ENCODE measurements at places on chromosomes 11 and 22. TPM values are rescaled to one million over a fixed set of nuclear protein-coding genes. Genes with fewer than 3 reads are reported as not detected.
A peak's percentile ranks its signal among the peaks of the same experiment; 100 is the strongest.

TBX1 gene
- not detected for total RNA-seq

PAX6 gene
- total RNA-seq, result not detected

OR51B4 gene
- total RNA-seq, result not detected

OR9G4 gene
- not detected for total RNA-seq

DNA sequence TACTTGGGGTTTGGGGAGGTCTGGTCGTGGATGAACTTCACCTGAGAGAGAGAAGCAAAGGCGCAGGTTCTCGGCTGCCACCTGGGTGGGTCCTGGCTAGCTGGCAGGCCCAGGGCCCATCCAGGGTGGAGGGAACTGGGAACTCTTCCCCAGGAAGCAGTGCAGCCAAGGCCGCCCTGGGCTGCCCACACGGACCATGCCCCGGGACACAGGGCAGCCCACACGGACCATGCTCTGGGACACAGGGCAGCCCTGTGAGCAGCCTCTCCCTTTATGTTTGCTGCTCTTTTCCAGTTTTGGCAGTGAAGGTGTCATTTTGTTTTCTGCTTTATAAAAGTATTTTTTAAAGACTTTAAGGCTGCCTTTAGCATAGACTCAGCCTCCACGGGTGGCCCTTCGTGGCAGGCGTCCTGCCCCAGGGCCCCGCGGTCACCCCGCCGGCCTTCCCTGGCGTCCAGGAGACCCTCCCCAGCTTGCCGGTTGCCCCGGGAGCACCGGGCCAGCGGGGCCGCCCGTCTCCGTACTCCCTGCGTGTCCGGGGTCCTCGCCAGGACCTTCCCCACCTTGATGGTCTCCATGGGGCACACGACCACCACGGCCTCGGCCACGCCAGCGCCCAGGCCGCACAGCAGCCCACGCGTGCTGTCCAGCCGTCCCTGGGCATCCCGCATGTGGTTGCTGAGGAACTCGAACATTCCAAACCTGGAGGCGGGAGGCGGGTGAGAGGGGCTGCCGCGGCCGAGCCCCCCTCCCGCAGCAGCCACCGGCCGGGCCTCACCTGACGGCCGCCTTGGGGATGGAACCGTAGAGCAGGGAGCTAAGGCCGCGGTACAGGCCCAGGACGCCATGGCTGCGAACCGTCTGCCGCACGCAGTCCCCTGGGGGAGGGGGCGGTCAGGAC is 1.1 kb downstream of the SLC25A1 start:
- no peak for DNase-seq

GRCh38 chr11:19352771-19353160 is 112.0 kb upstream of the E2F8 start:
- DNase-seq, result no peak

DNA sequence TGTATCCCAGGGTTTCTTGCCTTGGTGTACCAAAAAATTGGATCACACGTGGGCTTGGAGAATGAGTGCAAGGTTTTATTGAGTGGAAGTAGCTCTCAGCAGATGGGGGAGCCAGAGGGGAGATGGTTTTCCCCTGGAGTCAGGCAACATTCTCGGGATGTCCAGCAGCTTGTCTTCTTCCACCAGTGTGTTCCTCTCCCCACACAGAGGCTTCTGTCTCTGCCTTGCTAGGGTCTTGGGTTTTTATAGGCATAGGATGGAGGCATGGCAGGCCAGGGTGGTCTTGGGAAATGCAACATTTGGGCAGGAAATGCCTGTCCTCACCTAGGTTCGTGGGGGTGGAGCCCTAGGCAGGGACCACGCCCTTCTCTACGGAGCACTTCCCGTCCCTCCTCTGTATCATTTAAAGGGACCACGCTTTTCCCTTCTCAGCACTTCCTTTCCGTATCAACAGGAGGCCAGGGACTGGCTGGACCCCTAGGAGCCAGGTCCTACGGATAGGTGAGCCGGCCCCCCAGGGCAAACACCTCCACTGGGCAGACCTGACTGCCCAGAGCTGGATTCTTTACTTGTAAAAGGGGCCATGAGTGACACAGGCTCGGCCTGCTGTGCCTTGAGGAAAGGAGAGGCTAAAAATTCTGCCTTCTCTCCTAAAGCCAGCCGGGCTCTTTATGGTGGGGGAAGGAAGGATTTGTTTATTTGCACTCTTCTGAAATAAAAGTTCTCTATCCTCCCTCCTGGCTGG is 55.3 kb upstream of the CCDC188 start:
- peak; percentile 84 for DNase-seq

- DNase-seq, result peak; percentile 17
These were observed 54.6 kb upstream of the SC5D start for GRCh38 chr11:121237686-121238658.

DNA sequence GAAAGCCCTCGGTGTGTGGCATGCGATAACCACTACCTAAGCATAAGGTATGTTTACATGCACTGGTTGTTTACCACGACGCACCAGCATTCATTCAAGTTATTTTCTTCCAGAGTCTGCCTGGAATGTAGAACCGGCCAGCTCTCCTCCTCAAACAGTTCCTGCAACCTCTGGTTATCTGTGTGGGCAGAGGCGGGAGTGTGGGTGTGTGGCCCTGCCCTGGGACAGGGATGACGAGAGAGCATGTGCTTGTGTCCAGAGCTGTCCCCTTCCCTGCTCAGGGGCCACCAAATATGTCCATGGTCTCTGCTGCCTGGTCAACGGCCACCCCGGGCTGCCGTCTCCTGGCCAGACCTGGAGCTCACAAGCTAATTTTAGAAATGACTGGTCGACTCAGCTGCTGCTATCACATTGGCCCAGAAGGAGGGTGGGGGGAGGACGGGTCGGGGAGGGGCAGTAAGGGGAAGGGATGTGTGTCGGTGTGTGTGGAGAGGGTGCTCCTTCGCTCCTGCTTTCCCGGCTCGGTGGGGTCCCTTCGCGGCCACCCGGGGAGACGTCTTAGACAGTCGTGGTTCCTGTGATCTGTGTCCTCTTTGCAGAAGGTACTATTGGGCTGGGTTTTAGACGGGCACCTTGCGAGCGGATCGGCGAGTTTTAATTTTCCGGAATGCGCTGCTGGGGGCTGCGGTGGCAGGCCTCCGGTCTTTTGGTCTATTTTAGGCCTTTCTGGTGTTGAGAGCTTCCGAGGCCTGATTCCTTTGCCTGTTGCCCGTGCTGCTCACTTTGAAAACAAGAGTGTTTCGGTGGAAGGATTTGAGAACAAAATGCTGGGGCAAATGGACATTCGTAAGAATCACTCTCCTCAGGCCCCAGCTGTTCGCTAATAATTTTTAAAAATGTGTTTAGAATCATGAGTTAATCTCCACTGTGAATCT is at the start of gene MYO18B:
MYO18B (plus strand) TSS at position 497 of the 935 bp plus-strand sequence. CDS start 18,905 bp downstream, outside the sequence.
- no peak for DNase-seq

GRCh38 chr11:823441-824291 is 4.1 kb upstream of the CRACR2B start:
- DNase-seq, result no peak

GRCh38 chr11:17721242-17721999 is 2.0 kb downstream of the MYOD1 start:
- DNase-seq, result no peak

- DNase-seq, result no peak
These were observed 483.0 kb downstream of the BRD1 start for GRCh38 chr22:49344656-49345055.

DNA sequence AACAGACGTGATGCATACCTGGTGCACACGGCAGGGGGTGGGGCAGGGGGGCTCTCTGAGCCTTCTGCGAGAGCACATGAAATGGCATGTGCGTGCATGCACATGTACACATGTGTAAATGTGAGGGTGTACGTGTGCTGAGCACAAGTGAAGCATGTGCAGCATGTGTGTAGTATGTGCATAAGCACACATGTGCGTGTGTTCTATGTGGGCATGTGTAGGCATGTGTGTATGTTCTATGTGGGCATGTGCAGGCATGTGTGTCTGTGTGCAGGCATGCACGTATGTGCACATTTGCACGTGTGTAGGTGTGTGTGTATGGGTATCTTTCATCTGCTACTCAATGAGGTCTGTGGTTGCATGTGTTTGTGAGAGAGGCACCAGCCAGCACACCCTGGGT is 371.2 kb downstream of the CTTN start:
- DNase-seq, result no peak

GRCh38 chr11:121626980-121627379 is 174.2 kb upstream of the SORL1-AS1 start:
- DNase-seq, result no peak

DNA sequence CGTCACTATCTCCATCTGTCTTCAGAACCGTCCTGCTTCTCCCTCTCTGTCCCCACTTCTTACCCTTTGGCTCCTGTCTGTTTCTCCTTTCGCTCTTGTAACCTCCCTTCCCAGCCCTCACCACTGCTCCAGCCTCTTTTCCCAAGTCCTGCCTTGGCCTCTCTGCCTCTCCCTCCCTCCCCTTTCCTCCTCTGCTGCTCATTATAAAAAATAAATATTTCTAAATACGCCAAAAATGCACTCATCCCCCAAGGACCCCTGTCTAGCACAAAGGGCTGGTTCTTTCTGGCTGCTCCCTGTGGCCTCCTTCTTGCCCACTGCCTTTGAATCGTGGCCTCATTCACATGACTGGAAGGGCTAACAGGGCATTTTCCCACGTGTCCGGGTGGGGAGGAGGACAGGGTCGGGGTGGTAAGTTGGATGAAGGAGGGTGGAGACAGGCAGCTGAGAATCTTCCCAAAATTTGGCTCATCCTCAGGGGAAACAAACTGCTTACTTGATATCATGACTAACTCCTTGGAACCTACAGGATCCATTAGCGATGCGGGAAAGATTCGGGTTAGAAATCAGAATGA is 26.4 kb upstream of the OAF start:
- no peak for DNase-seq

GRCh38 chr22:20953668-20954500 is 13.2 kb upstream of the AIFM3 start:
- no peak for DNase-seq

DNA sequence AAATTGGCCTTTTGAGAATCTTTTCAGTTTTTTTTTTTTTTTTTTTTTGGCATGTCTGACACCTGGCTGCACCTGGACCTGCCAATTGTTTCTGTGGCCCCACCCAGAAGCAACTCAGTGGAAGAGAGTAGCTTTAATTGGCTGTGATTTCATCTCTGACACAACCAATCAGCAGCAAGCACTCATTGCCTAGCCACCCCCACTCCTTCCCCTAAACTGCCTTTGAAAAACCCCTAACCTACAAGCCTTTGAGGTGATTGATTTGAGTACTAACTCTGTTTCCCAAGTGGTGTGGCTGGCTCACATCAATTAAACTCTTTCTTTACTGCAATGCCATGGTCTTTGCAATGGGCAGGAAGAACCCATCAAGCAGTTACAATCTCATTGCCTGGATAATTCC is 98.2 kb upstream of the CHORDC1 start:
- DNase-seq, result no peak

GRCh38 chr11:29773656-29774264 is 243.1 kb downstream of the KCNA4 start:
- DNase-seq, result no peak

DNA sequence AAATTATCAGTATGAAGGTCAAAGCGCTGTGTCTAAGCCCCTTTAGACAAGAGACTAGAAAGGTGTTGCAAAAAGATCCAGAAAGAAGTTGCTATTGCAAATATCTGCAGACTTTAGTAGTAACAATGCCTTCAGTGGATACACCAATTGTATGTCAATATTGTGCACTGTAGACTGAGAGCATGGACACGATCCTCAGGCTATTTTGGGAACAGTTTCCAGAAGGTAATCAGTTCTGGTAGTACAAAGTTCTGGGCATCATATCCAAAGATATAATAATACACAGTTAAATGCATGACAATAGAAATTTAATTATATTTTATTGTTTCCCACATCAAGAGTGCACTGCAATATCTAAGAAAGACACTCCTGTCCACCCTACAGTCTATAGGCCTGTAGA is 84.1 kb upstream of the LUZP2 start:
- no peak for DNase-seq

GRCh38 chr22:50530877-50531545 is 1.2 kb upstream of the TYMP start:
- DNase-seq, result peak; percentile 93

- no peak for DNase-seq
These were observed 106.4 kb downstream of the MIAT start for GRCh38 chr22:26763633-26764361.

GRCh38 chr11:129373489-129373953 is 2.1 kb upstream of the BARX2 start:
- no peak for DNase-seq

DNA sequence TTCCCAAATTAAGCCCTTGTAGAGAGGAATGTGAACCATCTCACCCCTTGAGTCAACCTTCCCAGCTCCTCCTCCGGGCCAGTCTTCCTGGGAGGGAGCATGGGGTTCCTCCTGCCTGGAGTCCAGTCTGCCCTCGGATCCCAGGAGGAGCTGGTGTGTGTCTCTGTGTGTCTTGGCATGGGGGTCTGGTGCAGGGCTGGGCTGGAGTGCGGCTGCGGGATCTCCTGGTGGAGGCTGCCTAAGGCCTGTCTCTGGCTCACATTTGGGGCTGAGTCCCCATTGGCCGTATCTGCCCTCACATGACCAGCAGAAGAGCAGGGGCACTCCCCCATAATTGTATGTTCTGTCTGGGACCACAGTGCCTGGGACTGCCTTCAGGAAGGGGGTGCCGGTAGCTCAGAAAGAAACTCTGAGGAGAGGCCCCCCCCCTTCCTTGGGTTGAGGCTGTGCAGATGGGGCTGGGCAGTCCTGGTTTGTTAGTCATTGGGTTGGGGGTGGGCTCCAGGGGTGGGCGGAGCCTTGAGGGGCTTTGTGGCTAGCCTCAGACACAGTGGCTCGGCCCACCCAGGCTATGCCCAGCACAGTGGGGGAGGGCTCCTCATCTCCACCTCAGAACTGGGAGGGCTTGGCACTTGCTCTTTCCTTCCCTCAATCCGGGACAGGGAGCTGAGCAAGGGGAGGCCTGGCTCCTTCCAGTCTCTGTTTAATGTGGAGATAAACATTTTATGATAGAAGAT is 2.9 kb downstream of the C1QTNF5 start:
- no peak for DNase-seq

GRCh38 chr11:2675540-2675939 is 24.3 kb downstream of the KCNQ1OT1 start:
- no peak for DNase-seq

DNA sequence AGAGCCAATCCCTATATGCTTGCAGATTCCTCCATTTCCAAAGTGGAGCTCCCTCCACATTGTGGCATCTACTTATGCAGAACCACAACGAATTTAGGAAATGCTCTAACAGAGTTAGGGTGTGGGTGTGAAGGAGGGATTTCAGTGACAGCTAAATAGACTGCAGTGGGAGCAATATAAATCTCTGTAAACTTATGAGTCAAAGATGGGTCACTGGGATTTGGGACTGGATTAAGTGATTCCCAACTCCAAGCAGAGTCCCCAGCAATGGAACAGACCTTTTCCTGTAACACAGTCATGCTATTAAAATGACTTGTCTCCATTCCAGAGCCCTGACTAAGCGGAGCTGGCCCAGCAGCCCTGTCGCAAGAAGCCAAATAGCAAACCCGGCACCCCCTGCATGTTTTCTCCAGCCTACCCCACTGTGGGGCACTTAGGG is 36.6 kb downstream of the RPL27A start:
- DNase-seq, result no peak

Measured in activated CD8-positive, alpha-beta T cell treated with anti-CD3 and anti-CD28 coated beads for 36 hours (primary cell).